ENCODE measurements at places on chromosomes 1 and 21.

DNA sequence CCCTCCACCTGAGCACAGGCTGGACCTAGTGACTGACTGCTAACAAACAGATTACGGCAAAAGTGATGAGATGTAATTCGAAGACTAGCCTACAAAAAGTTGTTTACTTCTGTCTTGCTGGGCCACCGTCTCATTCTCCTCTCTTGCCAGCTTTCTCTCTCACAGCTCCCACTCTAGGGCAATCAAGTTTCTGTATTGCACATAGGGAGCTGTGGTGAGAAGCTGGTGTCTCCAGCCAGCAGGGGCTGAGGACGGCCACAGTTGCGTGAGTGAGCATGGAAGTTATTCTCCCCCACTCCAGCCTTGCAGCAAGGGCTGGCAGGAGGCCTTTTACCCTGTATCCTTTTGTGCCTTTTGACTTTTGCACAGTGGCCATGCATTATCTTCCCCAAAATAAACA is 8.6 kb upstream of the COL6A2 start:
- no peak for DNase-seq

- no peak for DNase-seq
These were observed 829 bp downstream of the KCNE1 start for GRCh38 chr21:34511181-34511580.

DNA sequence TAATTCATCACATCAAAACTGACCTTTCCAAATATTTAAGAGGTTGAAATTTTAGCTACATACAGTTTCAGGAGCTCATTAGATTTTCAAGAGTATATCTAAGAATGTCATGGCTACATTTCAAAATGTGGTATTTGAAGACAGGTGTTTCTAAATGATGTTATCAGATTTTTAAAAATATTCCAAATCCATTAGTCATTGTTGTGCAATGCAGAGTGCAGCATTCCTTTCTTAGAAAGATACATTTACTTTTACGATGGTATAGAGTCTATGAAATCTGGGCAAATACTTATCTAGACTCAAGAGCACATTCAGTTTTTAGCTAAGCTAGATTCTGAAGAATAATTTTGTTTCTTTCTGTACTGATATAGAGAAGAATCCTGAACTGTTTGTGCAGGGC is 230.3 kb downstream of the CHRM3 start:
- DNase-seq, result no peak

- no peak for DNase-seq
These were observed 59.6 kb downstream of the ATP6V1G3 start for GRCh38 chr1:198480876-198481275.

- DNase-seq, result no peak
These were observed 128.9 kb downstream of the HIVEP3 start for GRCh38 chr1:41789661-41790330.

- DNase-seq, result no peak
These were observed 52.0 kb upstream of the COL11A1 start for GRCh38 chr1:103160281-103160680.

DNA sequence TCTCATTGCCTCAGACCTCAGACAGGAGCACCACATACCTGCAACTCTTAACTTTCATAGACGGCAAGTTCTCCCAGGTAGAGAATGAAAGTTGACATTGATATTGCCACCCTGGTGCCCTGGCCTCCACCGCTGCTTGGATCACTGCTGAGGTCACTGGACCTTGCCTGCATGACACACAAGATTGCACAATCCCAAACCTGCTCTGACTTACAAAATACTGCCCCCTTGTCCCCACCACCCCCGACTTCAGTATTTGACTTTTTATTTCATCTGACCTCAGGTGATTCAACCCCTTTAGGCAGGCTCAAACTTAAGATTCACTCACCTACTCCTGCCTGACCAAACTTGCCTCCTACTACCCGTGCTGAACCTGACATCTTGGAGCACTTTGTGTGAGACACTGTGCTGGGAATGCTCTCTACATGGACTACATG is 43.1 kb upstream of the S1PR1 start:
- DNase-seq, result no peak

DNA sequence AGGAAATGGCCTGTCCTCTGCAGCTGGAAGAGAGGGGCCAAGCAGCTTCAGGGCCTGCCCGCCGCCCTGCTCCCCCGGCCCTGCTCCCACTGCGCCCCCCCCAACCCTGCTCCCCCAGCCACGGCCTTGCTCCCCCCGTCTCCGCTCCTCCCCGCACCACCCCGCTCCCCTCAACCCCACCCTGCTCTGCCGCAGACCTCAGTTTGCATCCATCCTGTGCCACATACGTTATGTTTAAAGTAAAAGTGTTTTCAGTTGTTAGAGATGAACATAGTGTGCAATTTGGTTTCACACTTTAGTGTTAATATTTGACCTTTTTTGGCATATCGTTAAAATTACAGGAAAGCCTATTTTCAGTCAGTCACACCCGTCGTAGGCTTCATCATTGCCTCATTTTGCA is 34.1 kb upstream of the DIP2A start:
- DNase-seq, result no peak

DNA sequence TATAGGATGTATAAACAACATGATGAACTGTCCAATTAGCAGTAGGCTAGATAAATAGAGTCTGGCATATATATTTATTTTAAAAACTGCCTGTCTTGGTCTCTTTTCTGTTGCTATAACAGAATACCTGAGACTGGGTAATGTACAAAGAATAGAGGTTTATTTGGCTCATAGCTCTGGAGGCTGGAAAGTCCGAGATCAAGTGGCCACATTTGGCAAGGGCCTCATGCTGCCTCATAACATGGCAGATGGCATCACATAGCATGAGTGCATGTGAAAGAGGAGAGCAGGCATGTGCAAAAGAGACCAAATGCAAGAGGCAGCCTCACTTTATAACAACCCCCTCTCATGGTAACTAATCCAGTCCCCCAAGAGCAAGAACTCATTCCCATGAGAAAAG is 6.0 kb downstream of the STYXL2 start:
- DNase-seq, result no peak

GRCh38 chr1:229689904-229690303 is 63.9 kb downstream of the URB2 start:
- DNase-seq, result no peak

DNA sequence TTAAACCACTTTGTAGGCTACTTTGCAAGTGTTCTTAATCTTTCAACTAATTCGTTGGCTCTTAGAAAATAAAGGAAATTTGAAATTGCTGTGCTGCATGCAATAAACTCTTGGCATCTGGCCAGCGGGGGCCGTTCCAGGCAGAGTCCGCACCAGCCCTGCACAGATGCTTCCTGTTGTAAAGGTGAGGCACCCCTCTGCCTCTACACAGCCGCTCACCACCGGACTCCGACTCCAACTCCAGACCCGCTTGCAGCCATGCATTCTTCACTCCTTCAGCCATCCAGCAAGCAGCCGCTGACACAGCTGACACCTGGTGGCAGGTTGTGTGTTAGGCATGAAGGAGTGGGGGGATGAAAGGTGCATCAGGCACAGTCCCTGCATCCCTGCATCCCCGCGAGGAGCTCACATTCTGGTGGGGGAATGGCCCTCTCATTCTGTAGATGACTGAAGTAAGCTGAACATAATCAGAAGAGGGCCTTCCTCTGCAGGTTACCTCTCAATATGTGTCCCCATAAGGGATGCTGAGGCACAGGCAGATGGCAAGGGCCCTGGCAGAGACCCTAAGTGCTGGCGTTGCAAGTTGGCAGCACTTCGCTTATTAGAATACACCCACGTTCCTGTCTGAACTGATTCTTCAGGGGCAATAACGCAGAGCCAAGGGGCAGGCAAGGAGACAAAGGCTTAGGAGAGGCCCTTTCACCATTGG is 56.8 kb downstream of the GLIS1 start:
- no peak for DNase-seq

DNA sequence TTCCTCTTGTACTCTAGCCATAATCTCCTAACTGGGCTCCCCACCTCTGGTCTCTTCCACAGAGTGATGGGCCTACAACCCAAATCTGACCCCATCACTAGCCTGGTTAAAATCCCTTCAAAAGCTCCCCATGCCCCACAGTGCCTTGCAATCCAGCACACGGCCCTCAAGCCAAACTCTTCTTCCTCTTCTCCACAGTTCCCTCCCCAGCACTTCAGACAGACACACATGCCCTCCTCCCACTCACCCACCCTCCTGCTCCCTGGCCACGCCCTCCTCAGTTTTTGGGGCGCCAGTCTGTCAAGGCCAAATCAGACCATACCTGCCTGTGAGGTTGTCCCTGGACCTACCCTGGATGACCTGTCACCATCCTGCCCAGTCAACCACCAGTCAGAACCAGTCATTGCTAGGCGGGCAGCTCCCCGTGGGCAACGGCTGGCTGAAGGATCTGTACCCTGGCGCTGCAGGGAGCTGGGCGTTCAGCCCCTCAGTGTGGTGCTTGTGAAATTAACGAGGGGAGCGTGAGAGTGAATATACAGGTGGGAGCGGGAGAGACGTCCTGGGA is 753 bp downstream of the C1orf210 start:
- DNase-seq, result no peak

- no peak for DNase-seq
These were observed 103.7 kb downstream of the NCAM2 start for GRCh38 chr21:21101911-21102310.

- DNase-seq, result no peak
These were observed 25.0 kb downstream of the KRTAP24-1 start for GRCh38 chr21:30257773-30258172.

DNA sequence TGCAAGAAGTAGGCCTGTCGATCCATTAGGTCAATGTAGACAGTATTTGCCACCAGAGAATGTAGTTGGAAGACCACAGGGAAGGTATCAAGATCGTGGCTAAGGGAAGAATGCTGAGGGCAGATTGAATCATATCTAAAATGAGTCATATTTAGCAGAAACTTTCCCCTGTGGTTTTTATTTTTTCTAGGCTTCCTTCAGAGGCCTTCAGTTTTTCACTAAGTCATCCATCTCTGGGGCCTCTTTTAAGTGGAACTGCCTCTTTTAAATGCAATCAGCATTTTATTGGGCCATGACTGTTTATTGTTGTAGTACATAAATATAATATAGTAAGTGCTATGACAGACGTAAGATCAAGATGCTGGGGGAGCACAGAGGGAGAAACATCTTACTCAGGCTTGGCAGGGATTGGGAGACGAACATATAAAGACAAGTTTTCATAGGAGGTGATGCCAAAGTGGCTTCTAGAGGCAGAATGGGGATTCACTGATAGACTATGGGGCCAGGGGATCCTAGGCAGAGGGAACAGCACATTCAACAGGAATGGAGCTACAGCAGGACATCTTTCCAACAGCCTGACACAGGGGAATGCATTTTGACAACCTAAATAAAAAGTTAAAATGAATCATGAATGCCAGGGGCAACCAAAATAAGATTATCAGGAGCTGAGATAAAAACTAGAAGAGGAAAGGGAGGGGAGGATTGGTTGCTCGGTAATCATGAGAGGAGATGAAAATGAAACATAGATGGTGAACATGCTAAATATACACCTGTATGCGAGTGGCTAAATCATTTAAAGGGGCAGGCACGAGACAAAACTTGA is 20.1 kb downstream of the UBE2U start:
- no peak for DNase-seq

DNA sequence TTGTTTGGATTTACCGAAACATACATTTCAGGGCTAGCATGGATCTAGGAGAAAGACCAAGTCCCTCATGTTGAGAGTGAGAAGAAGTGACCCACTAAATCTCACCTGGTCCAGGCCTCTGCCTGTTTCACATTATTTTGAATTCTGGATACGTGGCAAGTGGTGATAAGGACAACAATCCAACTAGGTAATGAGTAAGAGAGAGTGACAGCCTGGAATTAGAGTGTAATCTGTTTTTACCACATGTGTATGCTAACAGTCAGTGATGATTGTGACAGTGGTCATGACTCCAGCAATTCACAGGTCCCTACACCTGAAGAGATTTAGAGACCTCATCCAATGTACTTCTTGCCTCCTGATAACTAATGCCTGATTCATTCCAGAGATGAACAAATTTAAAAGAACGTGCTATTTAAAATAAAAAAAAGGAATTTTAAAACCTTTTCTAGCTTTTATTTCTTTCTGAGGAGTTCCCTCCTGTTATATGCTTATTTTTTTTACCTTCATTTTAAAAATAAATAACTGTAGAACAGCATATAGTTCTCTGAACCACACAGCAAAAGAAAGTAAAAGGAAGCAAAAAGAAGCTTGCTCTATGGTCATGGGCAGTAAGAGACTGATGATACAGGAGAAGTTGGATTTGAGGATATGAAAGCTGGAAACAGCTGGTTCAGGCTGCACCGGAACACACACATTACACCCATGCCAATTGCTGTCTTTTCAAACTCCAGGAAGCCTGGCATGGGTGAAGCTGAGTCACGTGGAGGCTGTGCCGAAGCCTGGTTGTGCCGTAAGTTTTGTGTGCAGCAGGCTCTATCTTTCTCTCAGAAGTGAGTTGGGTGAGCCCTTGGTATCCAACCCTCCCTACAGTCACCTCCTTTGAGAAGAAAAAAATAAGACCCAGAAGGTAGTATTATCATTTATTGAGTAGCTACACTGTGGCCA is 14.7 kb downstream of the C1orf116 start:
- no peak for DNase-seq

- DNase-seq, result no peak
These were observed 565.1 kb downstream of the NPHP4 start for GRCh38 chr1:5427026-5427613.
